ENCODE measurements at places on chromosomes 1 and 21.

DNA sequence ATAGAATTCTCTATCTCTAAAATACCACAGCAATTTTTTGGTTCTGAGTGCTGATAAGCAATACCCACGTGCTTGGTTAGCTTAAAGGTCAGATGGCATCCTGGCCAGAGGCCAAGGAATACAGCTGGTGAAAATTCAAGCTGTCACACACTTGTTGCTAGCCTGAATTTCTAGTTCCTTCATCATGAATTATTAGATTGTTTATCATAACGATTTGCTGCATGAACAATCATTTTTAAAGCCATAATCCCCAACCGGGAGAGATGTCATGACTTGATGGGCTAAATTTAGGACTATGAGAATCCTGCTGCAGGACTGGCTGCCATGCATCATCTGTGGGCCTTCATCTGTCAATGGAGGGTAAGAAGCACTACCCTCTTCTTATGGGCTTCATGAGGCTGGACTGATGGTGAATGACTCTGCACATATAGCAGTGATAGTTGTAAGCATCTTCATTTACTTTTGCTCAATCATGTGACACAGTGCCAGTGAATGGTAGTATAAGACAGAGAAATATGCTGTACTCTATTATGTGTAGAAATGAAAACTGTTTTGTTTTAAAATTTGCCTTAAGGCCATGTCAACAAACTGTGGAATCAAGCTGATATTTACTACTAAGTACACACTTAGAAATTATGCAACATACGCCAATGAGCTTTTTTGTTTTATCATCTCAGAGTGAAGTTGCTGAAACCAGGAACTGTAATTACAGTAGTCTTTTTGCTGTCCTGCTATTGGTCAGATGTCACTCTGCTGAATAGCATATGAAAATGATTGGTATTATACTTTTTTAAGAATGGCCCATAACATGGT, 80.5 kb upstream of the RALGPS2 start:
- peak; percentile 97 for DNase-seq

DNA sequence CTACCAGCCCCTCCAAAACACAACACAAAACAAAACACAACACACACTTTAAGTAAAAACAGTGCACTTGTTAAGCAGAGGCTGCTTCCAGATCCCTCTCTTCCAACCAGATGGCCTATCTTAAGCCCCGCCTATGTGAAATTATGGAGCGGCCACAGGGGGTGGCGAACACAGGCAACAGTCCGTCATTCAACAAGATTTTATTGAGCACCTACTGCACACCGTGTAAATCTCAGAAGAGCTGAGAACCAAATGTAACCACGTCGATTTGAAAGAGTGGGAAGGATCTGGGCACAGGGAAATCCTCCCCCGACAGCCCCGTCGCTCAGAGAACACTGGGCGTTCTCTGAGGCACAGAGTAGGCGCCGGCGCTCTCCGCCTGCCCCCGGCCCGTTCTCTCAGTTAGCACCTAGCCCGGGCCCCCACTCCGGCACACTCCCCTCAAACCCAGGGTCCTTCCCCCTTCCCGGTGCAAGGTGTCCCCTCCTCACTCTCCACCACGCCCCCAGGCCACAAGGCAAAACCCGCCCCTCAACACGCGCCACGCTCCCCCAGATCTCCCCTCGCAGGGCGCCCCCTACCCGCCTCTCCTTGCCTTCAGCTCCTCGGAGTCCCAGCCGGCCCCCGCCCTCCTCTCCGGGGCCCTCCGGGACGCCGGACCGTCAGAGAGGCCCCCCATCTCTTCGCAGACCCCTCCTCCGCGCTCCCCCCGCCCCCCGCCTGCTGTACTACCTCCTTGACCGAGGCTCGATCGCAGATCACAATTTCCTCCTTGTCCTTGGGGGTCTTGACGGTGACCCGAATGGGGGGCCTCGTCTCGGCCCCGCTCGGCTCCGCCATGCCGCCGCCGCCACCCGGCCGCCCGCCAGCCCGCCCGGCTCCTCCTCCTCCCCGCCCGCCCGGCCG, 483 bp downstream of the UBQLN4 start:
- peak; percentile 91 for DNase-seq

DNA sequence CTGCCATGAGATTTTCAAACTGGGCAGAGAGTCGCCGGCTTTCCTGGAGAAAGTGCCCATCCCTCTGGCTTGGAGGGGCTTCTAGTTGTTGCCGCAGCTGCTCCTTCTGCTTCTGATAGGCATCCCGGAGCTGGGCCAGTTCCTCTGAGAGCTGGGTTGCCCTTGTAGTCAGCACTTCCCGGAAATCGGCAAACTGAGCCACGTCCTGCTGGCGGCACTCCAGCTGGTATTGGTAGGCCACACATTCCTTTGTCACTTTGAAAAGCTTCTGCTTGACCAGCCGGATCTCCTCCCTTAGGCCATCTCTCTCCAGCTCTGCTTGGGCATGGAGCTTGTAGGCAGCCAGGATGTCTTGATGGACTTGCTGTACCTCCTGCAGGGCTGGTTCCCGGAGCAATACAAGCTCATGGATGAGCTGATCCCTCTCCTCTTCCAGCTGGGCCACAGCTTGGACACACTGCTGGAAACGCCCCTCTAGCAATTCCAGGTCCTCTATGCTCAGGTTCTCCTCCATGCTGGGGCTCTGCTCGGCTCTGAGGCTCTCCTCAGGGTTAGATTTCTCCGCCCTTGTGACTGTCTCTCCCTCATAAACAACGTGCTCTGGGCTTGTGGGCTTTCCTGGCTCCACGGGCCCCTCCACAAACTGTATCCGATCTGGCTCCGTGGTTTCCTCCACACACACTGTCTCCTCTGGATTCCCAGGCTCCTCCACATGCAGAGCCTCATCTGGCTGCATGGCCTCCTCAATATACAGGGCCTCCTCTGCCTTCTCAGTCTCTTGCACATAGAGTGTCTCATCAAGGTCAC, 7.3 kb downstream of the SYNC start:
- DNase-seq, result no peak

DNA sequence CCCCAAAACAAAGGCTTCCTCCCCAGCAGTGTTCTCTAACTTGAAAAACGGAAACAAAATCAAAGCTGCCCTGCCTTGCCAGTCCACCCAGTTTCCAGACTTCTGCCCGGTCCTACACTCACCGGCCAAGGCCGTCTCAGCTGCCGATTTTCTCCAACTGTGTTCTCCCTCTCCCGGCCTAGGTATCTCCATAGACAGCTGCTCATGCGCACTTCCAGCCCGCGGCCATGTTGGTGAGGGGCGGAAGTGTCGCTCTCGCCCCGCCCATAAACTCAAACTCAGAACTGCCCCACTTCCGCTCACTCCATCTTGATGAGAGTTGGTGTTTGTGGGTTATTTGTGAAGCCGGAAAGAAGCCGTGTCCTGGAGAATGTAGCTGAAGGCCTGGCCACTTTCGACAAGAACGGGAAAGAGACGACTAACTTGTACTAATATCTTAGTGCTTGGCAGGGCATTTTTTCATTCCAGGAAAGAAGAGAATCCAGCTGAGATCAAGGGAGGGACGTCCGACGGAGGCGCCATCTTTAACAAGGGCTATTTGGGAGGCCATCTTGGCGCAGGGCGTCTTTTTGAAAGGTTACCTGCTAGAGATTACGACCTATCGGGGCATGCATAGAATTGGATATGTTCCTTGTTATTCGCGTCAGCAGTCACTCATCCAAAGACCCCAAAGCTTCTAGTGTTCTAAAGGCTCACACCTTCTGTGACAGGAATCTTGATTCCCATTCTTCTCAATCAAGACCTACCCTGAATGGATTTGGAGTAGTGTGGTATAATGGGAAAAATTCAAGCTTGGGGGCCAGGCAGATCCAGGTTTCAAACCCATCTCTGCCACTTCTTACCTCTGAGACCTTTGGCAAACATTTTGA, at the start of gene USF1:
USF1 (minus strand) TSS at position 242 of the 869 bp plus-strand sequence. CDS start 2,702 bp downstream, outside the sequence.
- DNase-seq, result peak; percentile 99

DNA sequence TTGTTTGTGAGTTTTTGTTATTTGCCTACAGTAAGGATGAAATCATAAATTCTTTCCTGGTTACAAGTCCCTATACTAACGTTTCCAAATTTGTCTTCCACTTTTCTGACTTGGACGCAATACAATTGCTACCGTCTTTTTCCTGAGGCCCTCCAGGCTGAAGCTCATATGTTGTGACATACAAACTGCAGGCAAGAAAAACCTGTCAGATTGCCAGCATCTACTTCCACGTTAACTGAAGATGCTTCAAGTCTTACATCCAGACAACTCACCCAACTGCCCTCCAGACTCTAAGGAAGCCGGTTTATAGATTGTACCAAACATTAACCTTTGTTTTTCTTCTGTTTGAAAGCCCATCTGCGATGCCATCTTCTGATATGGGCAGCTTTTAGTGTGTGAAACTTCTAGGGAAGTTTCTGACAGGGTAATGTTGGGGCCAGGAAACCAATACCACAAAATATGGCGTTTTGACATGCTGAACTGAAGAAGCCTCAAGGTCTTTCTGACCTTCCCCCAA, 21.4 kb upstream of the RNF11 start:
- no peak for DNase-seq

GRCh38 chr1:228803421-228803820, 68.1 kb downstream of the RHOU start:
- DNase-seq, result no peak

GRCh38 chr1:45554198-45554597, 3.6 kb downstream of the AKR1A1 start:
- no peak for DNase-seq

Measured in NAMALWA (cell line).